Testis (tissue), 5 donors: ENCODE measurements at places on chromosomes 7 and 10. TPM values are rescaled to one million over a fixed set of nuclear protein-coding genes. Genes with fewer than 3 reads are reported as not detected.

DNA sequence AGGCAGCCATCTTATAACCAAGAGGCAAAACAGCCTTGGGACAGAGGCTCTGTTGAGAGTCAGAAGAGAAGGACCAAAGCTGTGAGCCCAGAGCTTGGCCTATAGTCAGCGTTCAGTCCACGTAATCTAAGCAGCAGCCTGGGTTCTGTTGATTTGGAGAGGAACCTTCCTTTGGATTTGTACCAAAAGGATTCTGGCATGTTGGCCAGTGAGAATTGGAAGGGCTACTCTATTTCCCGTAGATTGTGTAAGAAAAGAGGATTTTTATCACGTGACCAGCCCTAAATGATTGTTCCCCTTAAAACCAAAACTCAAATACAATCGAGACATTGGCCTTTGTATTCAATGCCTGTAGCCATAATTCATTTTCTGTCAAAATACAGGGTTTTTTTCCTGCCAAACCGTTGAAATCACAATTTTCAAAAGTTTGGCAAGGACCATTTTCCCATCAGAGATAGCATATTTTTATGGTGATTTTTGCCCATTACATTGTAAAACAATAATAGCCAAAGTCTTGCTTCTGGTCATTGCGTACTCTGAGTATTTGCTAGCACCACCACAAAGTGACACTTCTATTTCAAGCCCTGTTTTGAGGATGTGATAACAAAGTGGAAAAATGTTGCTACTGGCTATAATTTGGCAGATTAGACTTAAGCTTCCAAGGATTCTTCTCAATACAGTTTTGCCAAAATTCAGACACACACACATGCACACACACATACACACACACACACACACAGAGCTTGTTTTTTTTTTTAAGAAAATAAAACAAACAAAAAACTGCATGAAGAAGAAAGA is 23.1 kb upstream of the BMPER start:
- DNase-seq, result peak; percentile 50
- no peaks in the 10 kb centered on the region for H3K36me3 ChIP-seq
- H3K4me1 ChIP-seq, result no peaks in the 10 kb centered on the region
- no peaks in the 10 kb centered on the region for H3K27me3 ChIP-seq
- no peak overlapping the region for H3K4me3 ChIP-seq

GRCh38 chr7:25758559-25758958 is 393.4 kb upstream of the NFE2L3 start:
- no peak overlapping the region for H3K27ac ChIP-seq
- DNase-seq, result no peak
- H3K4me3 ChIP-seq, result no peak overlapping the region
- H3K4me1 ChIP-seq, result peaks cover 5% of the 10 kb centered on the region

- DNase-seq, result no peak
- H3K36me3 ChIP-seq, result no peaks in the 10 kb centered on the region
- H3K27ac ChIP-seq, result no peak overlapping the region
- peaks cover 3% of the 10 kb centered on the region for H3K4me1 ChIP-seq
- no peaks in the 10 kb centered on the region for H3K27me3 ChIP-seq
These were observed 27.3 kb downstream of the PON1 start for GRCh38 chr7:95297041-95297440.

- no peak for DNase-seq
- H3K27ac ChIP-seq, result no peak overlapping the region
- no peaks in the 10 kb centered on the region for H3K27me3 ChIP-seq
- no peaks in the 10 kb centered on the region for H3K36me3 ChIP-seq
- no peak overlapping the region for H3K4me3 ChIP-seq
- H3K4me1 ChIP-seq, result peaks cover 20% of the 10 kb centered on the region
These were observed 16.3 kb downstream of the CYTH3 start for GRCh38 chr7:6256109-6256483.

GRCh38 chr10:48364659-48365405 is 58.4 kb downstream of the MAPK8 start:
- H3K27ac ChIP-seq, result no peak overlapping the region
- DNase-seq, result no peak
- H3K4me3 ChIP-seq, result no peak overlapping the region
- no peaks in the 10 kb centered on the region for H3K27me3 ChIP-seq
- H3K4me1 ChIP-seq, result peaks cover 8% of the 10 kb centered on the region
- H3K36me3 ChIP-seq, result no peaks in the 10 kb centered on the region

- H3K4me3 ChIP-seq, result no peak overlapping the region
- DNase-seq, result no peak
- H3K36me3 ChIP-seq, result no peaks in the 10 kb centered on the region
- H3K27ac ChIP-seq, result no peak overlapping the region
- peaks cover 4% of the 10 kb centered on the region for H3K4me1 ChIP-seq
These were observed 30.0 kb downstream of the PRLHR start for GRCh38 chr10:118565301-118566075.

DNA sequence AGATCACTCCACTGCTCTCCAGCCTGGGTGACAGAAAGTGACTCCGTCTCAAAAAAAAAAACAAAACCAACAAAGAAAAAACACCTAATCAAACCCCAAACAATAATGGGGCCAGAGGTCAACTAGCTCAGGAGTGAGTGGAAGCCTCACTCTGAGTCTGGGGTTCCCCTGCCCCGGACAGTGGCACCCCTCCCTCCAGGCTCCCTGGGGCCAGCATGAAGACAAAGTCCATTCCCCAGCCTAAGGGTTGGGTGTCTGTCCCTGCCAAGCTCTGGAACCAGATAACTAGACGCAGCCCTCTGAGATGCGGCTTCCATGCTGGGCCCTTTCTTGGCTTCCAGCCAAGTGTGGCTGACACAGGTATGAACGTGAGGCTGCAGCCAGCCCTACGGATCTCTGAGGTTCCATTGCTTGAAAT is 1.7 kb upstream of the FUOM start:
- H3K36me3 ChIP-seq, result no peaks in the 10 kb centered on the region
- H3K27me3 ChIP-seq, result no peaks in the 10 kb centered on the region
- peaks cover 9% of the 10 kb centered on the region for H3K4me1 ChIP-seq
- H3K27ac ChIP-seq, result no peak overlapping the region
- no peak overlapping the region for H3K4me3 ChIP-seq

DNA sequence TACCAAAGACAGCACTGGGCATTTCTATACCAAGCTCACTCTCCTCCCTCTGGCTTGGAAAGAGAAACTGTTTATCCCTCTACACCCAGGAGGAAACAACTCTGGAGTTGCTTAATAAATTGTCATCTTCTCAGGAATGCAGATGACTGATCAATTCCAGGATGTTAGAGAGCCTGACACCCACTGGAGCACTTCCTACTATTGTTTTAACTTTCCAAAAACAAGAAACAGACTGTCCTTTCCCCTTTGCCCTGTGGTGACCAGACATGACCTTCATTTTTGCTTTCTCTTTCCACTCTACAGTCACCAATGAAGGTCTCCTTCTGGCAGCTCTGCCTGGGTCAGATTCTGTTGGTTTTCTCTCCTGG is 19.6 kb downstream of the GIMAP4 start:
- no peaks in the 10 kb centered on the region for H3K4me1 ChIP-seq
- no peak overlapping the region for H3K27ac ChIP-seq
- no peaks in the 10 kb centered on the region for H3K27me3 ChIP-seq
- H3K4me3 ChIP-seq, result no peak overlapping the region
- DNase-seq, result no peak

- no peaks in the 10 kb centered on the region for H3K36me3 ChIP-seq
- no peaks in the 10 kb centered on the region for H3K27me3 ChIP-seq
- no peak overlapping the region for H3K4me3 ChIP-seq
- no peak overlapping the region for H3K27ac ChIP-seq
- DNase-seq, result no peak
These were observed 314.8 kb upstream of the GRM3 start for GRCh38 chr7:86328801-86329433.

DNA sequence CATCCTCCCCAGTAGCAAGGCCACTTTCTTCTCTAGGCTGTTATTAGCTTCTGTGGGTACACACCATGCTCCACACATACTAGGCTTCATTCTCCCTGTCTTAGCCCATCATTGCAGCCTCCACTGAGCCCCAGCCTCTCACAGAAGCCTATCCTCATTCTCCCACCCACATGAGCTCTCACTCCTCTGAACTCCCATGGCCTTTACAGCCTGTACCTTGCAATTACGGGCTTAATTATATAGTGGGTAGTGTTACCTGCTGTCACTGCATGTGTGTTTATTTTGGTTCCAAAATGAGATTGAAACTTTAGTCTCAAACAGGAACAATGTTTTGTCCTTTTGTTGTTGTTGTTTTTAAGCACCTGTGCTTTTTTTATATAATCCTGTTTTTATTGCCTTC is 460.0 kb downstream of the KCNMA1 start:
- no peak overlapping the region for H3K27ac ChIP-seq
- H3K27me3 ChIP-seq, result no peaks in the 10 kb centered on the region
- DNase-seq, result no peak
- H3K4me3 ChIP-seq, result no peak overlapping the region
- no peaks in the 10 kb centered on the region for H3K4me1 ChIP-seq

DNA sequence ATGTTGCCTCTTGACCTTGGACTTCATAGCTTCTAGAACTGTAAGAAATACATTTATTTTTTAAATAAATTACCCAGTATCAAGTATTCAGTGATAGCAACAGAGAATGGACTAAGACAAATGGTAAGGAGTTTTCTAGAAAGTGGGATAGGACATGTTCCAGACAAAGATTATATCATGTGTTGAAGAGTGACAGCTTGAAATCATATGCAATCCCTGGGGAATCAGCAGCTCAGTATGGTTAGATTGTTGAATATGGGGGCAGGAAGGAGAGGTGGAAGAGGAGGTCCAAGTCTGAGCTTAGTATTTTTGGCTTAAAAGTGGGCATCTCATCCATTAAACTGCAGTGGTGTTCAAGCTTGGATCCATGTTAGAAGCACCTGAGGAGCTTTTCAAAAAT is 74.1 kb downstream of the ENTPD1 start:
- H3K27ac ChIP-seq, result no peak overlapping the region
- DNase-seq, result no peak
- H3K4me1 ChIP-seq, result no peaks in the 10 kb centered on the region
- no peaks in the 10 kb centered on the region for H3K27me3 ChIP-seq
- no peak overlapping the region for H3K4me3 ChIP-seq
- H3K36me3 ChIP-seq, result no peaks in the 10 kb centered on the region

DNA sequence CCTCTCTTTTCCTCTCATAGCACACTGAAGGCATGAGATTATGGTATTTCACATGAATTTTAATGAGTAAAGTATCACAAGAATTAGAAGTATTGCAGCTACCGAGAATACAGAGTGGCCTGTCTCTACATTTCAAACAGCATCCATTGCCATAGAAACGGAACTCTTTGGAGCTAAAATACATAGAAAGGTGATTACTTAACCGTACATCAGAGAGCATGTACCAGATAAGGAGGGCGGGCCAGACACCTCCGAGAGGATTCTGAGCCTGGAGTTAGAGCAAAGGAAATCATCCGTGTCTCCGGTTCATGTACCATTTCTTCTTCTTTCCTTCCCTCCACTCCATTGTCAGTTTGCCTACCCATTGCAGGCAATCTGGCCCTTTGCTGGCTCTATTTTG is 196.7 kb downstream of the KLF6 start:
- H3K27me3 ChIP-seq, result no peaks in the 10 kb centered on the region
- no peak for DNase-seq
- H3K4me1 ChIP-seq, result no peaks in the 10 kb centered on the region

DNA sequence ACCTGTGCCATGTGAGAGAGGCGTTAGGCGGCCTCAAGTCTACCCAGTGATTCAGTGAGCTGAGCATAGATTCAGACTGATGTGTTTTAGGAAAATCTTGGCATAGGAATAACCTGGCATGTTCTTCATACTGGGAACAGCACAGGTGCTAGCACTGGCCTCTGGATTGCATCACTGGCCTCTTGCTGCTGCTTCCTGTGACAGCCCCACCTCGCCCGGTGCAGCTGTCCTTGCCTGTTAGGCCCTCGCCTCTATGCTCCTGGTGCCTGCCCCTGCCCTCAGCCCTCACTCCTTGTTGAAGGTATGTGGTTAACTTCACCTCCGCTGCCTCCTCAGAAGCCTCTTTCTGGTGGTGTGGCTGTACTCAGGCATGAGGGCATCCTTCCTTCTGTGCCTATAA is 46.2 kb downstream of the BLNK start:
- no peak overlapping the region for H3K27ac ChIP-seq
- no peak for DNase-seq
- no peak overlapping the region for H3K4me3 ChIP-seq
- H3K36me3 ChIP-seq, result no peaks in the 10 kb centered on the region

DNA sequence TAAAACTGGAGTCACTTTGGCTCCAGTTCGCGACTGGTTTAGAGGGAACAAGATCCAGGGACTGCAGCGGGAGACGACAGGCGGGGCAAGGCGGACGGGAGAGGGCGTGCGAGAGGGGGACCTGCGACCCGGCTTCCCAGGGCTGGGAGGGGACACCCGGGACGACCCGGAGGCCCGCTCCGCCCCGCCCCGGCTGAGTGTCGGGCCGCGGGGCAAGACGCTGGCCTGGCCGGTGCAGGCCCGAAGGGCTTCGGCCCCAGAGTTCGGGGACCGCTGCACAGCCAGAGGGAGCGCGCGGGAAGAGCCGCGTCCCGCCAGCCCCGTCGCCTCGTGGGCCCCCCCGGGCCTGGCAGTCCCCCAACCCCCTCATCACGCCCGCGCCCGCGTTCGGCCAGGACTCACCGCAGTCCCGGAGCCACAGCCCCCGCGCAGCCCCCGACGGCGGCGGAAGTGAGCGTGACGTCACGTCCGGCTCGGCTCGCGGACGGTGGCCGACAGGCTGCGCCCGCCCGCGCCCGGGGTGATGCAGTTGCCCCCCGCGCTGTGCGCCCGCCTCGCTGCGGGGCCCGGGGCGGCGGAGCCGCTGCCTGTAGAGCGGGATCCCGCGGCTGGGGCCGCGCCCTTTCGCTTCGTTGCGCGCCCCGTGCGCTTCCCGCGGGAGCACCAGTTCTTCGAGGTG is at the start of the genes TUBGCP2 and ZNF511:
Gene TUBGCP2, minus strand, starts transcription at position 452 of the 679 bp plus-strand sequence. CDS start 5,931 bp downstream, outside the sequence.
Gene ZNF511, plus strand, starts transcription at position 494 of the 679 bp plus-strand sequence. Its CDS starts 30 bp downstream, at position 524.
- no peaks in the 10 kb centered on the region for H3K36me3 ChIP-seq
- H3K4me3 ChIP-seq, result peak within 1 kb of the TSS; percentile 99
- DNase-seq, result peak; percentile 86
- H3K27ac ChIP-seq, result peak within 1 kb of the TSS; percentile 95

Gene CFAP70
- total RNA-seq, result 29.6 TPM

Gene POLR2J2
- total RNA-seq, result 7.6 TPM

Gene HOXA4
- total RNA-seq, result 1.7 TPM

Gene NEUROG3
- total RNA-seq, result not detected

Gene TMEM120A
- total RNA-seq, result 85.9 TPM

Gene SLC26A4
- total RNA-seq, result 0.79 TPM

Gene SPDYE16
- total RNA-seq, result 1.3 TPM

Gene CCDC126
- total RNA-seq, result 32.0 TPM

Gene GIMAP1
- total RNA-seq, result 1.4 TPM
